G401 (cell line): ENCODE measurements at places on chromosomes 4 and X.

DNA sequence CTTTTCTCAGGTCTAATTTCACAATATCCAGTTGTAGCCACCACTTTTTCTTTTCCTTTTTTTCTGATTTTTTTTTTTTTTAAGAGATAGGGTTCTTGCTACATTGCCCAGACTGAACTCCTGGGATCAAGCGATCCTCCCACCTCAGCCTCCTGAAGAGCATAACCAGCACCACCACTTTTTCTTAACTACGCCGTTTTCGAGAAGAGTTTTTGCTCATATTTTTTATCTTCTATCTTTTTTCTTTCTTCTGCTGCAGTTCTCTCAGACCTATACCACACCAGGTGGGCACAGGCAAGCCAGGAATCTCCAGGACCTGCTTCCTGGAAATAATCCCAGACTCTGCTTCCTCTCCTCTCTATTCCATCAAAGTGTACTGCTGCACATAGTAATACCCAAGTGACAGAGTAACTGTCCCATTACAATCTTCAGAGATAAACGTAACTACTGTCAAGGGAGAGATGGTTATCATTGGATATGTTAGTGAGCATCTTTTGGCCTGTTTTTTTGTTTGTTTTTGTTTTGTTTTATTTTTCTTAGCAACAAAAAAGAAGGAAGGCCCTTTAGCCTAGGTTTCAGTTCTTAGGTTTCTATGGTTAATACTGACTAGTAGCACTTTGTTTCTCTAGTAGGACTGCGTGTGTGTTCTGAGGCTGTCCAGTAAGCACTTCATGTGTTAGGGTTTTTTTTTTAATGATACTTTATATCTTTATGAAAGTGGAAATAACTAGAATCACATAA lies 59.2 kb upstream of the TXK start:
- no peak for DNase-seq

GRCh38 chr4:148112231-148112982 lies 329.8 kb downstream of the NR3C2 start:
- DNase-seq: no peak

DNA sequence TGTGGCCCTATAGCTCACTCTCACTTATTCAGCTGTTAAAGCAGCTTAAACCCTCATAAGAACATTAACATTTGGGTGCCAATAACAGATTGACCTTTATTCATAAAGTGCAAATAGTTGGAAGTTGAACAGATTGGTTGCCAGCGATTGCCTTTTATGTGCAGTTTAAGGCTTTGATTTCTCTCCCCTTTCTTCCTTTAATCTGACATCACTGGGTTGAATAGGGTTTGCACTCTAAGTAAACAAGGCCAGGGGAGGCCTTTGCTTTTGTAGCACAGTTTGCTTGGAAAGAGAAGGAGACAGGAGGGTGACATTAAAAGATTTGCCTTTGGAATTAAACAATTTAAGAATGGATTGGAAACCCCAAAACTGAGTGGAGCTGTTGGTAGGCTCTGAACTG lies 114.3 kb downstream of the NKX6-1 start:
- no peak for DNase-seq

GRCh38 chr4:20809812-20810211 lies 109.6 kb downstream of the PACRGL start:
- no peak for DNase-seq

DNA sequence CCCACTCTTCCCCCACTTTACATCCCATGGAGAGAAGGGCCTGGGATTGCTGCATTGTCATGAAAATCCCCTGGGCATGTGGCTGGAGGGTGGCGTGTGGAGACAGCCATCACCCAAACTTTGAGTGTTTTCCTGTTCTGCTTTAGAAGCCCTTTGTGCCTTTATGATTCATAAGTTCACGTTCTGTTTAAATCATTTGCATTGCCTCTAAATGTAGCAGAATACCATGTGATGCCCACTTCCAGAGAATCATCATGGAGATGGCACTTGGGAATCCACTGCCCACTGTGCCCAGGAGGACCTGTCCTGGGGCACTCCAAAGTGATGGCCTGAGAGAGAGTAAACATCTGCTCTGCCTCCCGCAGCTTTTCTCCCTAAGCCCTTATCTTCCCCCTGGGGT lies 52.8 kb downstream of the MED28 start:
- no peak for DNase-seq

GRCh38 chr4:87521319-87521718 lies 7.9 kb downstream of the SPARCL1 start:
- DNase-seq: no peak

DNA sequence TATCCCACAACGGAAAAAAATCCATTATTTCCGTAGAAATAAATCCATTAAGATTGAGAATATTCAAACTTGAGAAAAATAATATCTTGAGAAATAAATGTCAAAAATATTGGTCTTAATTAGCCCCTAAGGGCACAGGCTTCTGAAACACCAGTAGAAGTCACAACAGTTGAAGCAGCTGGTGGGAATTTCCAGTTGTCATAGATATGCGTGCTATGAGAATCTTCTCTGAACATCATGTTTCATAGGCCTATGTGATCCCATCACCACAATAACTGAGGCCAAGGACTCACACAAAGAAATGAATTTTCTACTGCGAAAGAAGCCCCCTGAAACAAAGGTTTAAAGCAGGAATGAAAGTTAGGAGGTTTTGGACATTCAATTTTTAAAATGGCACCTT lies 292.0 kb downstream of the DTHD1 start:
- DNase-seq: no peak

DNA sequence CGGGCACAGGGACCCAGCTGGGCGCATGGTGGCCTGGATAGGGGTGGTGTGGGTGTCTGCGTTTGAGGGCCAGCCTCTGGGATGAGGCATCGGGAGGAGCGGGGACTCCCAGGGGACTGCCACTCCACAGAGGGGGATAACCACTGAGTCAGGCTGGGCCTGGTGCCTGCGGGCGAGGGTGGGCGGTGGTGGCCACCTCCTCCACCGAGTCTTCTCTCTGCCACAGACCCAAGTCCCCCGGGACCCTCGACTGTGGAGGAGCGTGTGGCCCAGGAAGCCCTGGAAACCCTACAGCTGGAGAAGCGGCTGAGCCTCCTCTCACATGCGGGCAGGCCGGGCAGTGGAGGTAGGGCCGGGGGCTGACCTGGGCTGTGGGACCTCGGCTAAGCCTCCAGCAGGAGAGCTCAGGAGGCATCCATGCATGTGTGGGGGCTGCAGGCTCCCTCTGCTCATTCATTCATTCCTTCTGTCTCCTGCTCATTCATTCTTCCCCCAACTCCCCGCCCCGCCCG lies 26.4 kb downstream of the DOK7 start:
- no peak for DNase-seq

DNA sequence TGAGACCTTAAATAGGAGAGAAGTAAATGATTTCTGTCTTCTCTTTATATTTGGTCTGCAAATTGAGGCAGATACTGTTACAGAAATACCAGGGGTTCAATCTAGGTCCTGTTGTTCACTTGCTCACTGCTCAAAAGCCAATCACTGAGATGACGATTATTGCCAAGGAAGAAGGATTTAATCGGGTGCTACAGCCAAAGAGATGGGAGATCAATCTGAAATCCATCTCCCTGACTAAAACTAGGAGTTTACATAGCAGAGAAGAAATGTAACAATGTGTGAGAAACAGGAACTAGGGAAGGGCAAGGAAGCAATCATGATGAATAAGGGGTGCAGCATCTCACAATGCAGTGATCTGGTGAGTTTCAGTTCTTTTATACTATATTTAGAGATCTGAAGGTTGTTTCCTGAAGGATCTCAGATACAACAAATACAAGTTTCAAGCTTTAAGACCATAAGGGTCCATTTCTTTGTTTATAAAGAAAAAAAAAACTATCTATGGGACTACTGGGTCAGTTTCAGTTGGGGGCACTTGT lies 117.9 kb upstream of the FAM9B start:
- DNase-seq: no peak

DNA sequence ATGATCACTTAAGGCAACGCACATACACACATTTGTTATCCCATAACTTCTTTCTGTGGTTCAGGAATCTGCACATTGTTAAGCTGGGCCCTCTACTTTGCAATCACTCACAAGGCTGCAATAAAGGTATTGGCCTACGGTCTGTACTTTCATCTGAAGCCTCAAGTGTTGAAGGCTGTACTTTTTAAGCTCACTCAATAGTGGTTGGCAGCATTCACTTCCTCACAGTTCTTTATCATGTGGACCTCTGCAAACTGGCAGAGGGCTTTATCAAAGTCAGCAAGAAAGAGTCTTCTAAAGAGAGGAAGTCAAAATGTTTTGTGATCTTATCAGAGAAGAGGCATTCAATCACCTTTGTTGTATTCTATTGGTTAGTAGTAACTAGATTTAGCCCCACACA lies 301.4 kb upstream of the EPHA5 start:
- DNase-seq: no peak

- no peak for DNase-seq
Observed at GRCh38 chrX:1212532-1212931, at the start of gene CRLF2. Gene CRLF2, minus strand, starts transcription at chrX:1212649. Its CDS starts 15 bp downstream, at chrX:1212634.

- no peak for DNase-seq
Observed at GRCh38 chr4:169968999-169969398, 57.2 kb downstream of the MFAP3L start.

DNA sequence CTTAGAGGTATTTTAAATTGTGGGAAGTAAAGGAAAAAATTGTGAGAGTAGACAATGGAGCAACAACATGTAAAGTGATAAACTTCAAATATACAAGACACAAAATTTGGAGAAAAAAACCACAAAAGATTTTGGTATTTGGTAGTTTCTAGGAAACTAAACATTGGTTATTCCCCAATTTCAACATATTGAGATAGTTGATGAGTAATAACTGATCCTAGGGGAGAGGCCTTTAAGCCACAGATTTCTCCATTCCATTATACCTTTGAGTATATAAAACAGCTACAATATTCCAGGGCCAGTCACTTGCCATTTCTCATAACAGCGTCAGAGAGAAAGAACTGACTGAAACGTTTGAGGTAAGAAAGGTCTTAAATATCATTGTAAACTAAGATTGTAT lies at the start of gene FDCSP:
FDCSP (plus strand) TSS at position 301 of the 400 bp plus-strand sequence. CDS start 5,071 bp downstream, outside the sequence.
- no peak for DNase-seq

GRCh38 chrX:68273887-68274286 lies 159.4 kb downstream of the OPHN1 start:
- DNase-seq: no peak

GRCh38 chr4:185735866-185736400 lies 76.1 kb downstream of the SORBS2 start:
- DNase-seq: no peak

GRCh38 chr4:136935305-136935704 lies 597.0 kb downstream of the PCDH18 start:
- no peak for DNase-seq

GRCh38 chr4:139942241-139942640 lies 211.7 kb downstream of the MAML3 start:
- no peak for DNase-seq

DNA sequence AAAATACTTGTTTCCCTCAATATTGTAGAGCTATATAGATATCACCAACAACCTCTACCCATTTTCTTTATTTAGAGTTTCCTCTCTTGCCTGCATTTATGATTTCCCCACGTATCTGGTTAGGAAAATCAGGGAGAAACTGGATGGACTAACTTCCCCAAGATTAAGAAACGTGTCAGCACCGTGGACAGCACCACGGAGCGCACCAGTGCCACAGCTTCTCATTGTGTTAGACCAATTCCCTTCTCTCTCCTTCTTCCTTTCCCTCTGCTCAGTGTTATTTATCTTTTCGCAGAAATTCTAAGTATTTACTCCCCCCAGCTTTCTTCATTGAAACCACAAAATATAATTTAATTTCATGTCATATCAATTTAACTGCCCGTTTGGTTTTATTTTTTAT lies 568.6 kb upstream of the BOD1L1 start:
- DNase-seq: no peak

DNA sequence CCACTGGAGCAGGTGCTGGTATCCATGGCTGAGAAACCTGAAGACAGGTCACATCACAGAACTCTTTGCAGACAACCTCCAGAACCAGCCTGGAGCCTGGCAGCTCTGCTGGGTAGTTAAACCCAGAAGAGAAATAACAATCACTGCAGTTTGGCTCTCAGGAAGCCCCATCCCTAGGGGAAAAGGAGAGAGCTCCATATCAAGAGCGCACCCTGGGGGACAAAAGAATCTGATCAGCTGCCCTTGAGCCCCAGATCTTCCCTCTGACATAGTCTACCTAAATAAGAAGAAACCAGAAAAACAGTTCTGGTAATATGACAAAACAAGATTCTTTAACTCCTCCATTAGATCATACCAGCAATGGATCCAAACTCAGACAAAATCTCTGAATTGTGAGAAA lies 823.2 kb upstream of the FRG1 start:
- DNase-seq: no peak

DNA sequence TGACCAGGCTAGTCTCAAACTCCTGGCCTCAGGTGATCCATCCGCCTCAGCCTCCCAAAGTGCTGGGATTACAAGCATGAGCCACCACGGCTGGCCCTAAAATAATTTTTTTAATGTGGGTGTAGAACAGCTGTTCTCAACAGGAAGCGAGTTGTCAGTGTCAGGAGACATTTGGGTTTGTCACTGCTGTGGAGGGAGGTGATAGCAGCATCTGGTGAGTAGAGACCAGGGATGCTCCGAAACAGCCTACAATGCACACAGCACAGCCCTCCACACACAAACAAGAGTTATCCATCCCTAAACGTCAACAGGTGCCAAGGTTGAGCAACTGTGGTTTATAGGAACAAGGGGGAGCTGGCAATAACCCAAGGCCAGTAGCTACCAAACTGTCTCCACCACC lies 243.4 kb upstream of the STS start:
- no peak for DNase-seq

DNA sequence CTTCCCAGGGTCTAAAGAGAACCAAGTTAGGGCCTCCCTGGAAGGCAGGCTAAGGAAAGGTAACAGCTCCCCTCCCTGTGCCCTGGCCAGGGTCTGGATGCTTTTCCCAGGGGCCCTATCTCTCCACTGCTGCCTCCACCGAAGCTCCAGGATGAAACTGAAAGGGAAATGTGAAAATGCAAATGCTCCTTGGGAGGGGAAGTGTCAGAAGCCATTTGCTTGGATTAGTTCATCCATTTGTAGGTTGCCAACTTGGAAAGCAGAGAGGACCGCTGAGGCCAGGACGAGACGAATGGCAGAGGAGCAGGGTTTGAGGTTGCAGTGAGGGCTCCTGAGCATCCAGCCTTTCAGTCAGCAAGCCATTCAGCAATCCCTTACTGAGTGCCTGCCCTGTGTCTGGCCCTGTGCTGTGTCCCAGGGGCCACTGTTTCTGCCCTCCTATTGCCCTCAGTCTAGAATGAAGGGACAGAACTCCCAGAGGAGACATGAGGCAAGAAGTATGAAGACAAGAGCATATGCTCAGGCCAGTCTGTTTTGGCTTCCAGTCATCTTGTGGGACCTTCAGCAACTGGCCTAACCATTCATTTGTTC lies 45.9 kb upstream of the PGRMC1 start:
- DNase-seq: peak; percentile 61

DNA sequence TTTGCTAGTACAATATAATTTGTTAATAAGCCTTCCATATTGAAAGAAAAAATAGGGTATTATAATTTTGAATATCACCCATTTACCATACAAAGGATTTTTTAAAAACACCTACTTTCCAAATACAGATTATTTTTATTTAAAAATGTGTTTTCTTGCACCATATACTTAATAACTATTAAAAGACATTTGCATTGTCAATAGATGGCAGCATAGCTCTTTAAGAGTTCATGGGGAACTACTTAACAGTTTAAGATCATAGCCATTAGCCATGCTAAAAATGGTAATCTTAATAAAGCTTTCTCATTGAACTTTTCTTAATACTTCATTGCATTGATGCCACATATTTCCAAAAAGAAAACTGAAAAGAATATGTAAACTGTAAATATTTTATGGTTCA lies 1995.9 kb downstream of the C4orf33 start:
- peak; percentile 9 for DNase-seq
